ENCODE measurements at places on chromosomes 2 and 18.

DNA sequence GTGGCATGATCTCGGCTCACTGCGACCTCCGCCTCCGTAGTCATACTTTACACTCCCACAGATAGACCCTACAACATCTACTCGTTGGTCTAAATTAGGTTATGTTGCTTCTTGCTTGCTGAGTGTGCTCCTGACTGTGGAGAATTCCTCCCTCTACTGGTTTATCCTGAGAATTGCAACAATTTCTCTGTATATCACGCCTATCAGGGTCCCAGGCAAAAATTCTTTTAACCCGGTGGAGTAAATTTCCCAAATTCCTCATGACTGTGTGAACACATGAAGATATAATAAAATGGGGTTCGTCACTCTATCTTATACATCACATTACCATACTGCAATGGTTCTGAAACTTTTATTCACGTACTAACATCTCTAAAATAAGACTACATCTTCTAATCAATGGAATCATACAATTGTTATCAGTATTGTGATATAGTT, 156.7 kb downstream of the EVA1A start:
- peak; percentile 71 for DNase-seq

DNA sequence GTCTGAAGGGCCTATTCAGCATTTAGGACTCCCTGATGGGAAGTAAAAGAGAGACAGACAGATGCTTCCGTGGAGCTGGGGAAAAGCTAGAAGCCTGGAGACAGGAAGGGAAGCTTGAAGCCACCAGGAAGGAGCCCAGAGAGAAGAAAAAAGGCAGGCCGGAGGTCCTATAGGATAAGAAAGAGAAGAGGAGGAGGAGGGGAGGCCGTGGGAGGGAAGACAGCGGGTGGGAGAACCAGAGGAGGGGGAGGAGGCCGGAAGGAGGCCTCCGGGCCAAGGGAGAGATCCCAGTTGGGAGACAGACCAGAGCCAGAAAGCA, 107.1 kb upstream of the PKDCC start:
- DNase-seq, result no peak

DNA sequence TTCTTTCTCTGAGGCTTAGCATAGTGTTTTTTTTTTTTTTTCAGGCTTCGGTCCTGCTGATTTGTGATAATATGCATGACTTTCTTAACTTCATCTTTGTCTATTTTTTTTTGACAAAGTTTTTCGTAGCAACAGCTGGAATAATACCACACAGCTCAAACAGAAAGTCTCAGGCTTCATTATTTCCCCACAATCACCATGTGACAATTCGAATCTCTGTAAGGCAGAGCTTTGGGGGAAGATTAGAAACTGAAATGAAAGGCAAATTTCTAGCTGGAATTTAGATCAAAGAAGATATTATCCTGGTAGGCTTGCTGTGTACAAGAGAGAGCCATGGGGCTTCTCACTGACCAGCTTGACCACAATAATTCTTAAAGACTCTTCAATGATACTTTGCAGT, 12.2 kb upstream of the CD28 start:
- no peak for DNase-seq

GRCh38 chr2:151437630-151438029, 27.9 kb downstream of the RIF1 start:
- DNase-seq, result peak; percentile 31

- DNase-seq, result peak; percentile 2
Observed at GRCh38 chr18:54330768-54331548, 26.7 kb downstream of the STARD6 start.

GRCh38 chr2:163565192-163565591, 170.6 kb downstream of the FIGN start:
- DNase-seq, result no peak

DNA sequence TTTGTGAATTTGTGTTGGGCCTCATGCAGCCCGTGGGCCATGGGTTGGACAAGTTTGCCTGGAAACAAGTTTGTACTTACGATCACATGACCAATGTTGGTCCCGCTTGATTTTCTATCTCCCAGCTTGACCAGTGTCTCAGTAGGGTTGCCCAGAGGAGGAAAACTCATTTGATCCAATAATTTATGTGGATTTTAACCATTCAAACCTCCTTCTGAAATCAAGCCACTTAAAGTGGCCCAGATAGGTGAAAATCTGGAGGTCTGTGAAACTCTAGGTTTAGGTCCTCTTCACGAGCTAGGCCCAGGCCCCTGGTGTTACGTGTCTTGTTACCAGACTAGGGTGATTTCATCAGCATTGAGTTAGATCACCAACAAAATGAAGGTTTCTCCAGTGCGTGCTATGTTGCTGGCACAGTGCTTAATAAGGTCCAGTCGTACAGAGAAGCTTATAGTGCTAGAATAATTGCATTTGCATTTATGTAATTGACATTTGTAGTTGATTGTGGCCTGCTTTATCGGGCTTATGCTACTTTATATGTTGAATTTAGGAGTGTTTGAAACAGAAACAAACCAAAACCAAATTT, 4.4 kb downstream of the ACTR2 start:
- peak; percentile 57 for DNase-seq

DNA sequence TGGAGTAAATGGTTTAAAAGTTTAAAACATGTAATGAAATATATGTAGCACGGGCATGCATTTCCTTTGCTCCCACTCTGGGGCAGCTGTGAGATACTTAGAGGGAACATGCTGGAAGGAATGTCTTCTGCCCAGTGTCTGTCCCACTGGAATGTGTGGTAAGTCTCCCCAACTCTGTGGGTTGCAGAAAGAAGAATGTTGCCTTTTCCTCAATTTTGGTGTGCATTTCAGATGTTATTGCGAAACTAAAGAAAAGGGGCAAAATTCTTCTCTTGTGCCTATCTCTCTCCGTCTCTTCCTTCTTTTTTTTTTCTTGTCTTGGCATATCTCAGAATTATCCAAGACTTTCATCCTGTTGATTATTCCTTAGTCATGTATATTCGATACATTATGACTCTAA, 201.1 kb downstream of the SH3RF3 start:
- peak; percentile 74 for DNase-seq

GRCh38 chr2:24123922-24124580, 782 bp downstream of the FAM228B start:
- DNase-seq, result no peak

DNA sequence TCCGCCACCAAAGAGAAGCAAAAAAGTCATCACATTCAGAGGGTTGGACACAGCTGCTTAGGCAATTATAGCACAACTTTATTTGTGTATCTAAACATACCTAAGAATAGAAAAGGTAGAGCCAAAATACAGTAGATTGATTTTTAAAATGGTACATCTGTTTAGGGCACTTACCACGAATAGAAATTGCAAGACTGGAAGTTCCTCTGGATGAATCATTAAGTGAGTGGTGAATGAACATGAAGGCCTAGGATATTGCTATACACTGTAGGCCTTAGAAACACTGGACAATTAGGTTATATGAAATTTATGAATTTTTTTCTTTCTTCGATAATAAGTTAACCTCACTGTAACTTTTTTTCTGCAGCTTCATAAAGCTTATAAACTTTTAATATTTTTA, 687.0 kb downstream of the BCL11A start:
- no peak for DNase-seq

GRCh38 chr2:205556841-205557539, 125.3 kb upstream of the NRP2 start:
- DNase-seq, result no peak

- DNase-seq, result no peak
Observed at GRCh38 chr2:199223791-199224190, 233.9 kb downstream of the SATB2 start.

DNA sequence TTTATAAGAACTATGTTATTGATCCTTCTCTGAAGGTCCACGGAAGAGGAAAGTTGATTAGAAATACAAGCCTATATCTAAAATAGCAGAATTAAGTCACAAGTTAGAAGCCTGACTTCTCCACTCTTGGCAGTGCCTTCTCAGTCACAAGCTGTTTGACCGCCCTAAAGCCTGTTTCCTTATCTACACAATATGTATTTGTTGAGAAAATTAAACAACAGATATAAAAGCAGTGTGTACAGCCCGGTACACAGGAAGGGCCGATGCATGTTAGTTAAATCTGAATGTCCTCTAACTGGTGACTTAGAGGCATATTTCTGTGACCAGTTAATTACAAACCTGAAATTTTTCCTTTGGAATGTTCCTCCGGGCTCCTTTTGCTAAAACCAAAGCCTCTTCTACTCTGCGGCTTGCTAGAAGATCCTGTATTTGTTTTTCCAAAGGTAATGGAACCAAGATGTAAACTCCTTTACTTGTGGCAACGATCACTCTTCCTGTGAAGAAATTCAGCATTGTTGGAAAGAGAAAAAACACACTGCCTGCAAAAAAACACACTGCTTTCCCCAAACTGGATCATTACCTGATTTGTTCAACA, 33.4 kb downstream of the TGFBRAP1 start:
- no peak for DNase-seq

GRCh38 chr2:53432936-53433335, 334.7 kb upstream of the CHAC2 start:
- no peak for DNase-seq

GRCh38 chr2:65366595-65367125, 65.7 kb downstream of the SPRED2 start:
- peak; percentile 96 for DNase-seq

GRCh38 chr2:204933735-204934374, 388.6 kb downstream of the PARD3B start:
- no peak for DNase-seq

GRCh38 chr2:107585851-107586250, 240.8 kb upstream of the RGPD4 start:
- DNase-seq, result peak; percentile 5

DNA sequence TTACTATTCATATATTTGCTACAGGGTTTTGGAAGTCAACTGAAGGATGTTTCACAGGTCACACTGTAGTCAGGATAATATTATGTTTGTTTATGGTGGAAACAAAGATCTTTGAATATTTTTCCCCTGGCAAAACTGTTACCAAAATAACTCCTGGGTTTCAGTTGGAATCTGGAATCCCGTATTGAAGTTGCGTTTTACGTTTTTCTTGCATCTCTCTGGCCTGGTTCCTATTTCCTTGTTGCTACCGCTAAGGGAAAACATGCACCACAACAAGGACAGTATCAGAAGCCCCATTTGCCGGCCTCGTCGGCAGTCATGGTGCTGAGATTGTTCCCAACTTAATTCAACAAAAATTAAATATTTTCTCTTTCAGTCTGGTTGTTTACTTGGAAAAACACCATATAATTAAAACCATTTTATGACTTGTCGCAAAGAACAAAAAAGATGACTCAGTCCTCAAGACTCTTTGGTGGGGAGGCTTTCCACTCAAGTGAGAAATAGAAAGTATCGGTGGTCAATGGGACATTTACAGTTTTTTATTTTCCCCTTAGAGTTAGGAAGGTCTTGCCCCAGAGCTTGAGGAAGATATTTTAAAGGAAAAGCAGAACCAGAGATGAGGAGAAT, 42.3 kb downstream of the EN1 start:
- no peak for DNase-seq

- DNase-seq, result no peak
Observed at GRCh38 chr18:31598021-31598805, 6.5 kb downstream of the TTR start.

DNA sequence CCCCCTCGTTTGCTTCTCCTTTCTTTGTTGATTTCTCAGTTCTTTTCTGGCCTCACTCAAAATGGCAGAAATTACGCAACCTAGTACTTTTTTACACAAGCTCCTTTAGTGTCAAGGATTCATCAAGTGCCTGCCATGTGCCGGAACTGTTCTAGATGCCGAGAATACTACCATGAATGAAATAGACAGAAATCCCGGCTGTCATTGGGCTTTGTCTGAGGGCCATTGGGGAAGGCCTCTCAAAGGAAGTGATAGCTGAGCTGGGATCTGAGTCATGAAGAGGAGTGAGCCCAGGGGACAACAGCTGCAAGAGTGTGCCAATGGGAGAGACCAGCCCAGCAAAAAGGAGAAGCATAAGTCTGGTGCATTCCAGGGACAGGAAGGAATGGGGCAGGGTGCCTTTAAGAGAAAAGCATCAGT, 34.3 kb upstream of the PPP1CB start:
- peak; percentile 76 for DNase-seq

GRCh38 chr18:32175265-32175664, 14.6 kb upstream of the MEP1B start:
- DNase-seq, result no peak

DNA sequence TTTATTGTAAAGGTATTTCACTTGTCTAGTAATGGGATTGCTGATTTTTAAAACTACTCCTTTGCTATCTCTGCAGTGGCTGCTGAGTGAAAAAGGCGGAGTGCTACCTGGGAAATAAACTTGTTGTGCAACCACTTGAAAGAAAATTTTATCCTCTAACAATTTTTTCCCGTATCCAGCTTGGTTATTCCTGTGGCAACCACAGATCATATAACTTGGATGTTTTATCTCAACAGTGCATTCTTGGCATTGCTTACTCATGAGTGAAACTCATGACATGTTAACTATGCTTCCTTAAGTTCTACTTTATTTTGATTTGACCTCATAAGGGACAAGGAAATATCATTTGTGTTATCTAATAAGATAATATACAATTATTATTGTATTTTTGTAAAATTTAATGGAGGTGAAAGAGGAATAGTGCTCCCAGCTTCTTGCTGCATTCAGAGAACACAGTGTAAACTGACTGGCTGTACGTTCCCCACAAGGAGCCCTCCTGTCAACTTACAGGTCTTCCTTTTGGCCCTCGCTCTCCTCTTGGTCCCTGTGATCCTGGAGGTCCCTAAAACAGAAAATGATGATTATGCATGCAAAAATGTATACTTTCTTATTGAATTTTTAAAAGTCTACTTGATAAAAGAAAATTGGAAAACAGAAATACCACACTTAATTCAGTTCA, 82.7 kb downstream of the COL5A2 start:
- DNase-seq, result peak; percentile 71

DNA sequence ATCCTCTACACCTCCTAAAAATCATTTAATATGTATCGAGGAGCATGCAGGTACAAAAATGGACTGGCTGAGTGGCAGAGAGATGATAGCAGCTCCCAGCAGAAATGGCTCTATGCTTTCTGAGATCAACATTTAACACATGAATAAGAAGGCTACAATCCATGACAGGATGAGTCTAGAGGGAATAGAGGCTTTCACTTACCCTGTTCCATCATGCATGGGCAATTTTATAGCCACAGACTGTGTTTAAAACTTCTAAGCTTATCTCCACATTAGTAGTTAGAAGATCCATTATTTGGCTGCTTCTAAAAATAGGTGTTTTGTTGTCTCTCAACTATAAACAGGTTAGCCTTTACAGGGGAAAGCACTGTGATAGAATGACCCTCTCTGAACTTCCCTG, 149.1 kb upstream of the ARHGAP28 start:
- no peak for DNase-seq

- DNase-seq, result peak; percentile 68
Observed at GRCh38 chr2:196277002-196277401, 105.6 kb upstream of the STK17B start.

- DNase-seq, result no peak
Observed at GRCh38 chr2:144595686-144596072, 75.8 kb upstream of the ZEB2 start.

DNA sequence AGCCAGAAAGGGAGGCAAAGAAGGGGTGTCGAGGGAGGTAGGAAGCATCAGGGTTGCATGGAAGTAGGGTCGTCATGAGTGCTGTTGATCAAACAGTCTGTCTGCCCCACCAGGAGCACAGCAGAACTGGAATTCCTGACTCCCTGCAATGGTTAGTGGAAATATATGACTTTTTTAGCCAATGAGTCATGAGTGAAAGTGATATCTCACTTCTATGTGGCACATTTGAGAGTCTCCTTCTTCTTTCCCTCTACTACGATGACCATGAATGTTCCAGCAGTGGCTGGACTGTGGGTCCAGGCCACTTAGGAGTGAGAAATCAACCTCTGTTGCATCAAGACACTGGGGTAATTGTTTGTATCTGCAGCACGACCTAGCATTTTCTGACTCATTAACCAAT, 199.5 kb downstream of the TTC32 start:
- peak; percentile 28 for DNase-seq
